ENCODE measurements at places on chromosomes 12 and 14. TPM values are rescaled to one million over a fixed set of nuclear protein-coding genes. Genes with fewer than 3 reads are reported as not detected.

The PALS1 gene
- 20.5 TPM for total RNA-seq

The GDF3 gene
- not detected for total RNA-seq

The MYF5 gene
- not detected for total RNA-seq

The ASPG gene
- total RNA-seq = under 0.01 TPM

Data from tracheal epithelial cell (primary cell).